ENCODE measurements at places on chromosomes 1 and 21. TPM values are rescaled to one million over a fixed set of nuclear protein-coding genes. Genes with fewer than 3 reads are reported as not detected.

Gene VPS45
- total RNA-seq, result 40.0 TPM

DNA sequence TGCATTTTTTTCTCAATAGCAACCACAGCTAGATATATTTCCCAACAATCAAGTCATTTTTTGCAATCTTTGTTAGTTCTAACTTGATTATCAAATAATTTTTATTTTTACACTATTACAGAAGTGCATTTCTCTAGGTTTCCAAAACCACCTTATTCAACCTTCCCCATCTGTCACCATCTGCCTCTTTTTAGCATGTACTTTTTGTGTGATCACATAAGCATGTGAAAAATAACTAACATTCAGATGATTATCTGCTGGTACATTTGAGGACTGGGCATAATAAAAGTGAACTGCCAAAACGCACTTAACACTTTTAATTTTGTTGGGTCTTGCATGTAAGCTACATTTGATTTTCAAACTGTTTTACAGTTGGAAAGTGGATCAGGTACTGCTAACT lies 291.5 kb downstream of the AKT3 start:
- no peak for DNase-seq
- H3K36me3 ChIP-seq, result peaks cover 10% of the 10 kb centered on the region
- no peak overlapping the region for H3K4me3 ChIP-seq
- no peaks in the 10 kb centered on the region for H3K27me3 ChIP-seq
- peaks cover 2% of the 10 kb centered on the region for H3K4me1 ChIP-seq
- H3K27ac ChIP-seq, result no peak overlapping the region

- peaks cover 7% of the 10 kb centered on the region for H3K4me1 ChIP-seq
- H3K4me3 ChIP-seq, result no peak overlapping the region
- H3K27ac ChIP-seq, result no peak overlapping the region
Measured at GRCh38 chr1:107529511-107530149, 388.8 kb downstream of the NTNG1 start.

GRCh38 chr1:1272341-1273208 lies 1.1 kb downstream of the UBE2J2 start:
- H3K36me3 ChIP-seq, result peaks cover 29% of the 10 kb centered on the region
- peaks cover 39% of the 10 kb centered on the region for H3K4me1 ChIP-seq
- H3K4me3 ChIP-seq, result peak overlapping the region; percentile 89
- no peaks in the 10 kb centered on the region for H3K27me3 ChIP-seq

Gene PAQR6
- total RNA-seq, result 8.6 TPM

GRCh38 chr1:179120736-179121135 lies 38.9 kb downstream of the TOR3A start:
- no peak for DNase-seq
- no peak overlapping the region for H3K27ac ChIP-seq
- H3K4me3 ChIP-seq, result no peak overlapping the region
- H3K36me3 ChIP-seq, result peaks cover 17% of the 10 kb centered on the region
- H3K4me1 ChIP-seq, result peaks cover 2% of the 10 kb centered on the region

DNA sequence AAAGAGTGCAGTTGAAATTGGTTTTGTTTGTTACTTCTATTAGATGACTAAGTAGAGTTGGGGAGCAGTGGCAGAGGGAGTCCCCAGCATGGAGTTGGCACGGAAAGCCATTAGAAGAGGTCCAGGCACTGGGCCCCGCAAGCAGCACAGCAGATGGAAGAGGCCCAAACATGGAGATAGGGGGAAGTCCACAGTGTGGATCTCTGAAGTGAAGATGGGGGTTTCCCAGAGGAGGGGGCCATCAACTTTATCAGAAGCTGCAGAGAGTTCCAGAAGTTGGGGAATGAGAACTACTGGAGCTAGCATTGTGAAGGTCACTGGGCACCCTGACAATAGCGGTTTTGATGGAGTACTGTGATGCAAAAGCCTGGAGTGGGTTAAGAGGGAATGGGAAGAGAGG lies 30.6 kb downstream of the PAFAH2 start:
- no peak for DNase-seq
- H3K4me3 ChIP-seq, result no peak overlapping the region
- H3K27ac ChIP-seq, result no peak overlapping the region
- no peaks in the 10 kb centered on the region for H3K27me3 ChIP-seq
- H3K4me1 ChIP-seq, result peaks cover 17% of the 10 kb centered on the region

DNA sequence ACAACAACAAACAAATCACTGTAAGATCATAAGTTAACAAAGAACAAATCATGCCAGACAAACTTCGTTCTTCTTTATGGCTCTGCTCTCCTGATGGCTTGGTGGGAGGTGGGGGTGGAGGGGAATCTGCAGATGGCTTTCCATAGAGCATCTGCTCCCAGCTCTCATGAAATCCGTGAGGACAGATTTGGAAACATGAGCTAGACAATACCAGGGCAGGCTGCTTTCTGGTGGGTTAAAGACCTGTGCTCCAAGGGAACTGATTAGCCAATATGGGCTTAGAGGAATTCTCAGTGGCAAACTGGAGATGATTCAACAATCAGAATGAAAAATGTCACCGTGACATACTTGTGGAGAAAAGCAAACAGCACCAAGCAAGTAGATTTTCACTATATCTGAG lies 69.4 kb upstream of the TLR5 start:
- no peaks in the 10 kb centered on the region for H3K4me1 ChIP-seq
- no peaks in the 10 kb centered on the region for H3K36me3 ChIP-seq
- peaks cover 3% of the 10 kb centered on the region for H3K27me3 ChIP-seq
- no peak overlapping the region for H3K27ac ChIP-seq
- no peak overlapping the region for H3K4me3 ChIP-seq
- DNase-seq, result no peak

DNA sequence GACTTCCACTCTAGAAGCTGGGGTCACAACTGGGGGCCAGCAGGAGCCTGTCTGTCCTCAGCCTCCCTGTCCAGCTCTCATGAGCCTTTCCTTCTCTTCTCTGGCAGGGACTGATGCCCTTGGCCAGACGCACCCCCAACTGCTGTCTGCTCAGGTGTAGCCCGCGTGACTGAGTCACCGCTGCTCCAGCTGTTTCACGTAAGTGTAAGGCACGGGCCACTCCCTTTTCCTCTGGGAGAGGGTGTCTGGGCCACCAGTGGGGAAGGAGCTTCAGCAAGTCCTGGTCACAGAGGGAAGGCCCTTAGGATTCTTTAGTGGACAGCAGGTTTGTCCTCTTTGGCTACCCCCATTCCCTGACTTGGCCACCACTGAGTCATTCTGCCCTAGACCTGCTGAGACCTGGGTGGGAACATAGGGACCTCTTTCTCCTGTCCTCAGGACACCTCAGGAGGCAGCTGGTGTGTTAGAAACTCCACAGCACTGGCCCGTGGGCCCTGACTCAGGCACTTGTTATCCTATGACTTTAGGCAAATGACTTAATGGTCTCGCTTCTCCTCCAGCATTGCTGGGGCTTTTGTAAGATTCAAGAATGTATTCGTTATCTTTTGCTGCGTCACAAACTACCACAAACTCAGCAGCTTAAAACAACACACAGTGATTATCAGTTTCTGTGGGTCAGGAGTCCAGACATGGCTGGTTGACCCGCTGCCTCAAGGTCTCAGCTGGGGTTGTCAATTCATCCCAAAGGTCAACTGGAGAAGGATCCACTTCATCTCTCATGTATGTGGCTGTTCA lies 64.8 kb downstream of the FAM163A start:
- H3K27me3 ChIP-seq, result peaks cover 4% of the 10 kb centered on the region
- no peak for DNase-seq
- H3K4me1 ChIP-seq, result no peaks in the 10 kb centered on the region
- H3K36me3 ChIP-seq, result no peaks in the 10 kb centered on the region
- no peak overlapping the region for H3K27ac ChIP-seq
- no peak overlapping the region for H3K4me3 ChIP-seq

DNA sequence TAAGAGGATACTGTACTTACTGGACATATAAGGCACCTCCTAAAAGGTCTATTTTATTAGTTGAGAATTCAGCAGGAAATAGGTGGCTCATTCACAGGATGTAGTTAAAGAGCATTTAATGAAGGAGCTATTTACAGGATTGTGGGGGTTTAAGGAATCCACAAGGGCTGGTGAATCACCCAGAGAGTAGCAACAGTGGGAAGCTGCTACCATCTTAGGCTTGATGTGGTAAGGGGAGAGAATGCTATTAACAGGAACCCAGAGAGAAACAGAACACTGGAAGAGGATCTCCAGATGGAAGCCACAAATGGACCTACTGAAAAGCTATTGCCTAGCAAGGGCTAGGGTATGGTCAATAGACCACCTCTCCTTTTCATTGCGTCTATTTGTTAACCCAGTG lies 52.0 kb upstream of the COL11A1 start:
- H3K27me3 ChIP-seq, result no peaks in the 10 kb centered on the region
- no peaks in the 10 kb centered on the region for H3K36me3 ChIP-seq

DNA sequence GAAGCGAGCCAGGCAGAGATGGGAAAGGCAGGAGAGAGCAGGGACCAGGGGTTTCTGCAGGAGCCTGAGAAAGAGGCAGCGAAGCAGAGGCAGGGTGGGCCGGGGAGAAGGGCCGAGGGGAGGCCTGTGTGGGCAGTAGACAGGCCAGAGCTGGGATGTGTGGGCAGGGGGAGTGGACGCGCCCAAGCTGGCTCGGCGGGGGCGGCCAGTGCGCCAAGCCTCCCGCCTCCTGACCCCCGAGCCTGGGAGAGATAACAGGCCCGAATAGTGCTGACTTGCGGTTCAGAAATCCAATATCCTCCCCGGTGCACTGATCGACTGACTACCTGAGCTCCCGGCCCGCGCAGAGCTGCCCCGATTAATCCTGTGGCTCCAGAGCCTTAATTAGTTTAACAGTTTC lies 41.9 kb downstream of the AHDC1 start:
- H3K27me3 ChIP-seq, result no peaks in the 10 kb centered on the region
- H3K4me3 ChIP-seq, result no peak overlapping the region
- no peak for DNase-seq
- peaks cover 22% of the 10 kb centered on the region for H3K4me1 ChIP-seq

Gene FMN2
- not detected for total RNA-seq

DNA sequence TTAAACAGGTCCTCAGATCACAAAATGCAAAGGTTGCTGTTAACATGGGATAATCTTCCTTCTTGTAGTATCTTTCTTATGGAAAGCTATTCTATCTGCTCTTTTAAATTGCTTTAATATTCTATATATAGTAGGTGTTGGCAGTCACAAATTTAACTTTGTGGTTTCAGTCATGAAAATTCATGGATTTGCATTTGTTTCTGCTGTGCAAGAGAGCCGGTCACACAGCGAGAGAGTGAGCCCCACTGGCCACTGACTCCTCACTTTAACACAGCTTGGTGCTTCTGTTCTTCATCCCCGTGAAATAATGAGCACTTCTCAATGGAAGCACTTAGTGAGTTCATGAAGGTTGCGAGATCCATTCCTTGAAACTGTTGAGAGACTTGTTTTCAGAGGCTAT lies 18.1 kb upstream of the BMP8A start:
- no peak overlapping the region for H3K4me3 ChIP-seq
- no peak for DNase-seq
- no peaks in the 10 kb centered on the region for H3K4me1 ChIP-seq

DNA sequence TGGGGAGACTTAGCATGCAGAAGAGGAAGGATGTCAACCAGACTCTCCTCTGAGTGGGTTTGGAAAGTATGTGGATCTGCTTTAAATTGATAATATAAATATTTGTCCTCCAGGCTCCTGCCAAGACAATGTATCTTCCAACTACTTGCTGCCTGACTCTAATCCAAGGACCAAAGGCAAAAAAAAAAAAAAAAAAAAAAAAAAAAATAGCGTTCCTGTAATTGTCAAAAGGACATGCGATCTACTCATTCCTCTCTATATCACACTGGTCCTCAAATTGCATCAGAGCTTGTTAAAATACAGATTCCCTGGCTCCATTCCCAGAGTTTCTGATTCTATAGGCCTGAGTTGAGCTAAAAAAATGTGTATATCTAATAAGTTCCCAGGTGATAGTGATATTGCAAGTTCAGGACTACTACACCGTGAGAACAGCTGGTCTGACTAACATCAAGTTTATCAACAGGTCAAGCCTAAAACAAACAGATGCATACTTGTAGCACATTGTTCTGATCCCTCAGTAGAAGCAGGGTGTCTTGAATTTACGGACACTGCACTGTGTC lies 141.3 kb downstream of the TNR start:
- no peak for DNase-seq
- peaks cover 6% of the 10 kb centered on the region for H3K4me1 ChIP-seq
- no peak overlapping the region for H3K27ac ChIP-seq
- no peak overlapping the region for H3K4me3 ChIP-seq

Gene PLA2G5
- total RNA-seq, result not detected

Gene RIMKLA
- total RNA-seq, result 2.5 TPM

- H3K27me3 ChIP-seq, result no peaks in the 10 kb centered on the region
- DNase-seq, result no peak
- H3K36me3 ChIP-seq, result peaks cover 31% of the 10 kb centered on the region
- peak overlapping the region; percentile 48 for H3K4me3 ChIP-seq
- peak overlapping the region; percentile 56 for H3K27ac ChIP-seq
Measured at GRCh38 chr21:31352836-31353235, 8.8 kb upstream of the TIAM1 start.

Gene AQP10
- total RNA-seq, result not detected

Gene HCRTR1
- not detected for total RNA-seq
